ENCODE measurements at places on chromosomes 13 and 19.

DNA sequence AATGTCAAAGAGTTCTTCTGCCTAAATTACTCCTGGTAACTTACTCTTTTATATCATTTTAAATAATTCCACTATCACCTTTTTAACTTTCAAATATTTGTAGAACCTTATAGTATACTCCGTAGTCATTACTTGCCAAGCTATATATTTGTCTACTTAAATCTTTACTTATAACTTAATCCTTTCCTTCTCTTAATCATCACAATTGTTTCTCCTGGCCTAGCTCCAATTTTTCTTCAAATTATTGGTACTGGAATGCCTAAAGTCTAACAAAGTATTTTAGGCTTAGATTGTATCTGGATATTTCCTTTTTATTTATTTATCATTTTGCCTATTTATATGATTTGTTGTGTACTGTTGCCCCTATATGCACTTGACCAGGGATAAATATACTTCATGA, 109.5 kb downstream of the MZT1 start:
- DNase-seq: no peak

- no peak for DNase-seq
Observed at GRCh38 chr13:64248371-64249065, 2832.9 kb upstream of the PCDH20 start.

- no peak for DNase-seq
Observed at GRCh38 chr13:91144486-91144885, 203.0 kb upstream of the MIR17HG start.

DNA sequence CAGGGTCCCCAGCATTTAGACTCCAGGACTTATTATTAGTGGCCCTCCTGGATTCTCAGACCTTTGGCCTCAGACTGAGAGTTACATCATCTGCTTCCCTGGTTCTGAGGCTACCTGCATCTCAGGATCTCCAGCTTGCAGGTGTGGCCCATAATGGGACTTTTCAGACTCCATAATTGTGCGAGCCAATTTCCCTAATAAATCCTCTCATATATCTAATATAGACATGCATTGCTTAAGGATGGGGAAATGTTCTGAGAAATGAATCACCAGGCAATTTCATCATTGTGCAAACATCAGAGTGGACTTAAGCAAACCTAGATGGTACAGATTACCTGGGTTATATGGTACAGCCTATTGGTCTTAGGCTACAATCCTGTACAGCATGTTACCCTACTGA, 116.5 kb upstream of the FBXL3 start:
- DNase-seq: no peak

GRCh38 chr13:75704927-75705288, 68.8 kb downstream of the LMO7 start:
- no peak for DNase-seq

- DNase-seq: no peak
Observed at GRCh38 chr13:108948251-108948671, 318.9 kb downstream of the MYO16 start.

GRCh38 chr19:1956868-1957492, 16.0 kb downstream of the CSNK1G2 start:
- DNase-seq: no peak

DNA sequence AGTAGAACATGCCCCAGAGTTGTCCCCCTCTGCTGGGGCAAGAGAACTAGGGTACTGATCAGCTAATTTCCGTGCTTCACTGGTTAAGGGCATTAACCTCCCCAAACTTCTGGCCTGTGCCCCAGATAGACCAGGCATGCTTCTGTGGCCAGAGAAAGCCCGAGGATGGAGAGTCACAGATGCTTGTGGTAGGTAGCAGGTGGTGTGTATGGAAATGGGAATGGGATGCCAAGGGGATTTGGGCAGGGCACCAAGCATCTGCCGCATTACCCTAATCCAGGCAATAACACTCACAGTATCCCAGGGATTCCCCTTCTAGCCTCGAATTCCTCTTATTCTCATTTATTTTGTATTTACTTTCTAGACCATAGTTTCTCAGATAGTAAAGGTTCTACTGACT, 124.8 kb upstream of the KLF12 start:
- DNase-seq: no peak

- DNase-seq: no peak
Observed at GRCh38 chr13:76245920-76246319, 609.8 kb downstream of the LMO7 start.

DNA sequence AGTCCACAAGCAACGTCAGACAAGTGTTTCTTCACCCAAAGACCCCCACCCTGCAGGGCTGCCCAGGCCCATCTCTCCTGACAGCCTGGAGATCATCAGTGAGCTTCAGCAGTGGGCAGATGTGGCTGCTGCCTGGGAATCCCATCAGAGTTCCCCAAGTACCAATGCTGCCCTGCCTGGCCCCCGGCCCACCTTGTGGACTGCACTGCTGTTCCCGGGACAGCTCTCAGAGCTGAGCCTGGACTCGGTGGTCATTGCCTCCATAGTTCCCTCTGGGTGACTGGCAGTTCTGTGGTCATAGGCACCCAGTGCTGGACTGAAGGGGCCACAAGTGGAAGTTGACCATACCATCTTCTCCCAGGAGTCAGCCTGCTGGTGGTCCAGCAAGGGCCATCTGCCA, 24.5 kb upstream of the ZNF492 start:
- DNase-seq: no peak

DNA sequence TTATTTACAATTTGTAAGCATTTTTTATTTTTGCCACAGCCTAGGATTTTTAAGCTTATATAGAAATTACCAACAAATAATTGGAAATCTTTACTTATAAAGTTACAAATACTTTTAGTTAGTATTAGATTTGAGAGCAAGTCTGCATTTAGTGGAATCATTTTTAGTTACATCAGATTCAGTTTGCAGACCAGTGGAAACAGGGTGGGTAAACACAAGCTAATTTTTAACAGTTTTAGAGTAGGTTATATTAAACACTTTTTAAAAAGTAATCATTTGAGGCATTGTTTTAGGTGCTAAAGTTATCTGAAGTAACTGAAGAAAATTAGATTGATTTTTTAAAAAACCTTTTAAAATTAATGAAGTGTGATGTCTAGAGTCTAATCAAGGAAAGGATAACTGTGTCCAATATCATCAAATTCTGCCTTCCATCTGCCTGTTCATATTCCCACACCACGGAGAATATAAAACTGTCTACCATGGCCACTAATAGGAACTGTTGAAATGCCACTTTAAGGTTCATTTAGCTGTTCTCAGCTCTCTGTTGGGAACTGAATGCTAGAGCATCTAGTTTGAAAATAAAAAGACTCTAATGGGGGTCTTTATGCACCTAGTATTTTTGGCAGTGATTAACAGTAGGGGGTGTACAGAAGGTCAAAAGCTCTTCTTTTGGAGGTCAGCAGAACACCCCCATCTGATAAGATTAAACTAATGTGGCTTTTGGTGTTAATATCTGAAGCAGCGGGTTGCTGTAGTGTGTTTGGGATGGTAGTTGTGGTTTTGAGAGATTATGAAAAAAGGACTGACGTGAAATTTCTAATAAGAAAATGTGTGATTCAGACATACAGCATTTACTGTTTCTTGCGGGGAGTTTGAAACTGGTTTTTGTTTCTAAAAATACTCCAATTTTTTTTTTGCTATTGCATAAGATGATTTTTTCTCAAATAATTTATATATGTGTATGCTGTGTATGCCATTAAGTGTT, 66.5 kb downstream of the NDFIP2 start:
- DNase-seq: no peak

DNA sequence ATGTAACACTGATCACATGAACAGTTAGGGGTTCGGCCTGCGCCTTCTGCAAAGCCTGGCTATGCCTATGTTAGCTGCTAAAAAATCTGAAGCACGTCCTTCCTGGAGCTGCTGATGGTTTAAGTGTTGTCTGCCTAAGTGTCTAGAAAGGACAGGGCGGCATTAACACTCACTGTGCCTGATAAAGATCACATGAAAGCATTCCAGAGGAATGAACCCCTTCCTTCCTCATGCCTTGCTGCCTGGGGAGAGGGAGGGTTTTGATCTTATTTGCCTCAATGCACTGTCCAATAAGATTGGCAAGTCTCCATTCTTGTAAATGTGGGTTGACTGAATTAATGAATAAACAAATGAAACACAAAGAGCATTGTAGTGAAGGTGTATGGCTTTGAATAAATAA, 5.2 kb downstream of the DOCK9 start:
- no peak for DNase-seq

GRCh38 chr13:94829185-94829836, 117.0 kb upstream of the SOX21 start:
- no peak for DNase-seq

- no peak for DNase-seq
Observed at GRCh38 chr19:35296644-35297514, 4.9 kb downstream of the MAG start.

GRCh38 chr13:110784704-110785103, 71.2 kb downstream of the ING1 start:
- no peak for DNase-seq

GRCh38 chr13:60347690-60348089, 49.3 kb upstream of the TDRD3 start:
- no peak for DNase-seq

- DNase-seq: no peak
Observed at GRCh38 chr19:2678044-2678671, 24.3 kb downstream of the GNG7 start.

DNA sequence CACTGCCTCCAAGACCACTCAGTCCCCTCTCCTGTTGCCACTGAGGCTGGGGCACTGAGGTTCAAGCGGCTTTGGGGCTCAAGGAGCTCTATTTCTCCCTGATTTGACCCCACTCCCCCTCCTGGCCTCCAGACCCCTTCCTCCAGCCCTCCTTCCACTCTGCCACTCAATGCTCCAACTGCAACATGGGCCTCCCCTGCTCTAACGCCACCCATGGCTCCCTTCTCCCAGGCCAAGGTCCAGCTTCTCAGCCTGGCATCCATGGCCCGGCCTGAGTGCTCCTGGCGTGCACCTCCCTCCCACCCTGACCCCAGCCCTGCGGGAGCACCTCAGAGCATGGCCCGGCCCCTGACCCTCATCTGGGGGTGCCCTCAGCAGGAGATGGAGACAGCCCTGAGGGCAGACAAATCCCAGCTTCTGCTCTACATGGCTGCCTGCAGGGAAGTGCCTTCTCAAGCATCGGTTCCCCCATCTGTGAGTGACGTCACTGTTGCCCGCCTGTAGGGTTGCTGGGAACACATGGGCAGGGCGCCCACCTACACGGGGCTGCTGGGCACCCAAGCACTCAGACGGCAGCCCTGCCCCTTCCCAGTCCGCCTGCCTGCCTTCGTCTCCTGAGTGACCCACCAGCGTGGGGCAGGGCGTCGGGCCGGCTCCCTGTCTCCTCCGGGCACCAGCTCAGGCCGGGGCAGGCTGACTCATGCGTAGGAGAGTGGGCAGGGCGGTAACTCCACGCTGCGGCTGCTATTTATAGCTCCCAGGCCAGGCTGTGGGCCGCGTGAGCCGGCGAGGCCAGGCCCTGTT, 1.6 kb upstream of the DIRAS1 start:
- no peak for DNase-seq

DNA sequence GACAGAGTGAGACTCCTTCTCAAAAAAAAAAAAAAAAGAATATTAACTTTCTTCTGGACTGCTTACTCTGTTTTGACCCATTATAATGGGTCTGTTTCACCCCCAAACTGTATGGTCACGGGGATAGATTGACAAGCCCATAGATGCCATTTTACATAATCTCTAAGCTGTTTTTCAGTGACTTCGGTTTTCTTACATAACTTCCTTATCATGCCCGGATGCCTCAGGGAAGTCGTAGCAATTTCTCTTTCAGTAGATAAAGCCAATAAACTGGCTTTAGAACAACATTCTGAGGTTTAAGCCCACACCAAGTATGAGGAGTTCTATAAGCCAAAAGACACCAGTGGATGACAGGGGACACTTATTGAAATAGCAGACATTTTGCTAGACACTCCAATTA, 5.9 kb upstream of the ZNF254 start:
- DNase-seq: no peak

- no peak for DNase-seq
Observed at GRCh38 chr19:12314553-12314952, 18.9 kb downstream of the ZNF563 start.

Measured in activated CD4-positive, alpha-beta memory T cell treated with anti-CD3 and anti-CD28 coated beads for 36 hours (primary cell).